Gastroesophageal sphincter (tissue), 4 donors: ENCODE measurements at places on chromosomes 11 and 22.

- ATAC-seq: no peak
These were observed 52.0 kb downstream of the RELT start for GRCh38 chr11:73428227-73428626.

DNA sequence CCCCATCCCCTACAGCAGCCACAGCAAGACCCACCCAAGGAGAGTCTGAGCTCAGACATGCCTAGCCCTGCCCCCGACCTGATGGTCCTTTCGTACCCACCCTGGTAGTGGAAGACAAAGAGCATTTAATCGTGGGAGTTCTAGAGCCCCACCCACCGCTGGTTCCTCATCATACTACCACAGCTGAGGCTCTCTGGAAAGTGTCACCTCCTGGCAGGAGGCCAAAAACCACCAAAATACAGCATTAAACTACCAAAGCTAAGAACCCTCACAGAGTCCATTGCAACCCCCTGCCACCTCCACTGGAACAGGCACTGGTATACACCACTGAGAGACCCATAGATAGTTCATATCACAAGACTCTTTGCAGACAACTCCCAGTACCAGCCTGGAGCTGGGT is 311.1 kb downstream of the TENM4 start:
- no peak for ATAC-seq

GRCh38 chr11:76086743-76087635 is 119.3 kb downstream of the WNT11 start:
- no peak for ATAC-seq

GRCh38 chr11:66321606-66322005 is 4.8 kb upstream of the CD248 start:
- no peak for ATAC-seq

DNA sequence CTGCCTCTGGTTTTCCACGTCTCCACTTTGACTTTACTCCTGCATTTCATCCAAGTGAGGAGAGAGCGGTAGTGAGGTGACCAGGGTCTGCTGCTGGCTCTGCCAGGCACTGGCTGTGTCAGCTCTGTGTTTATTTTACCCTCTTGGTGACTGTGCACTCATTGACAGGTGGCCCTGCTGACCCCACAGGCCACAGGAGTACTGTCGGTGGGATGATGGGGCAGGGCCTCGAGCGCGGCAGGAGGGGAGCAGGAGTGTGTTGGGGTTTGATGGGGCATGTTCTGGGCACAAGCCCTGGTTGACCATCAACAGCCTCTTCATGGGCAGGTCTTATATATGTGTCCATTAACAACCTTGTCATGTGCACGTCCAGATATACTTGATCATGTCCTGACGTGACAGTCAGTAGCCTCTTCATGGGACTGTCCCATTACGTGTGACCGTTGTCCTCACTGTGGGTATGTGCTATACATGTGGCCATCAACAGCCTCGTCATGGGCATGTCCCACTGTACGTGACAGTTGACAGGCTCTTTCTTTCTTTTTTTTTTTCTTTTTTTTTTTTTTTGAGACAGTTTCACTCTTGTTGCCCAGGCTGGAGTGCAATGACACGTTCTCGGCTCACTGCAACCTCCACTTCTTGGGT is 31.4 kb upstream of the ACR start:
- no peak for ATAC-seq

- no peak for ATAC-seq
These were observed 398.1 kb upstream of the API5 start for GRCh38 chr11:42913731-42914130.

DNA sequence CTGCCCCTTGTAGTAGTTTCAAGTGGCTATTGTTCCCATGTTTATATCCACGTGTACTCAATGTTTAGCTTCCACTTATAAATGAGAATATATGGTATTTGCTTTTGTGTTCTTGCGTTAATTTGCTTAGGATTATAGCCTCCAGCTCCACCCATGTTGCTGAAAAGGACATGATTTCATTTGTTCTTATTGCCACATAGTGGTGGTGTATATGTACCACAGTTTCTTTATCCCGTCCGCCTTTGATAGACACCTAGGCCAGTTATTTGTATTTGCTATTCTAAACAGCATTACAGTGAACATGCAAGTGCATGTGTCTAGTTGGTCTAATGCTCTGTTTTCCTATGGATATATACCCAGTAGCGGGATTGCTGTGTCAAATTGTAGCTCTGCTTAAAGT is 6.8 kb downstream of the OR51B2 start:
- no peak for ATAC-seq

DNA sequence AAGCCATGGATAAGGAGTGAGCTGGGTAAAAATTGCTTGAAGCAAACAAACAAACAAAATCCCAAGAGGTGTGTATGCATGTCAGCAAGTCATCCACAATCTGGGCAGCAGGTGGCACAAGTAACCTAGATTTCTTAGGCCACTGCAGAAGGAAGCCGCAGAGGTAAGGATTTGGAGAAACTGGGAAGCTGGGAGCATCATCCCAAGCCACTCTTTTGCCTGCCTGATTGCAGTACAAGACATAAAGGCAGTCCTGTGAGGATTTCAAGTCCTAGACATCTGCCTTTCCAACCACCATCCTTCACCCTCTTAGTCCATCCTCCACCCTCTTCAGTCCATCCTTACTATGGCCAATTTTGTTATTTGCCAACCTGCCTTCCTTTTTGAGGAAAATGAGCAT is 67.2 kb upstream of the BMAL1 start:
- ATAC-seq: peak; percentile 55

- peak; percentile 89 for ATAC-seq
These were observed 4.1 kb downstream of the CD248 start for GRCh38 chr11:66312549-66313320.

GRCh38 chr11:27412192-27412691 is 49.2 kb upstream of the CCDC34 start:
- ATAC-seq: no peak

DNA sequence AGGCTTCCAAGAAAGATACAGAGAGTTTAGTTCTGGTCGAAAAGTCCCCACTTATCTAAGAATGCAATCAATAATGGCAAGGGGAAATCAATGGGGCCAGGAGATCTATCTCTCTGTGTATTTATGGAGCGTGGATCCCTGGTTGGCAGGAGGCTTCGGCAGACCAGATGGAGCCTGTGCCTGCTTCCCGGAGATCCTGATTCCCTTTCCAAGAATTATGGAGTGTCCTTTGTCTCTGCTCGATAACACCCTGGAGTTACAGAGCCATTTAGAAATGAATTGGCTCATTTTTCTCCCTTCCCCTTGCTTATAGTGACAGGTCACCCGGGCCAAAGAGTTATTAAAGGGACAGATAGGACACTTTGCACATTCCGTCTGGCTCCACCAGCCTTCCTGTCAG is 92.4 kb downstream of the ISX start:
- ATAC-seq: no peak

GRCh38 chr11:92837595-92837994 is 131.9 kb upstream of the MTNR1B start:
- no peak for ATAC-seq

- no peak for ATAC-seq
These were observed 8.6 kb upstream of the APOBEC3B start for GRCh38 chr22:38973289-38974169.

DNA sequence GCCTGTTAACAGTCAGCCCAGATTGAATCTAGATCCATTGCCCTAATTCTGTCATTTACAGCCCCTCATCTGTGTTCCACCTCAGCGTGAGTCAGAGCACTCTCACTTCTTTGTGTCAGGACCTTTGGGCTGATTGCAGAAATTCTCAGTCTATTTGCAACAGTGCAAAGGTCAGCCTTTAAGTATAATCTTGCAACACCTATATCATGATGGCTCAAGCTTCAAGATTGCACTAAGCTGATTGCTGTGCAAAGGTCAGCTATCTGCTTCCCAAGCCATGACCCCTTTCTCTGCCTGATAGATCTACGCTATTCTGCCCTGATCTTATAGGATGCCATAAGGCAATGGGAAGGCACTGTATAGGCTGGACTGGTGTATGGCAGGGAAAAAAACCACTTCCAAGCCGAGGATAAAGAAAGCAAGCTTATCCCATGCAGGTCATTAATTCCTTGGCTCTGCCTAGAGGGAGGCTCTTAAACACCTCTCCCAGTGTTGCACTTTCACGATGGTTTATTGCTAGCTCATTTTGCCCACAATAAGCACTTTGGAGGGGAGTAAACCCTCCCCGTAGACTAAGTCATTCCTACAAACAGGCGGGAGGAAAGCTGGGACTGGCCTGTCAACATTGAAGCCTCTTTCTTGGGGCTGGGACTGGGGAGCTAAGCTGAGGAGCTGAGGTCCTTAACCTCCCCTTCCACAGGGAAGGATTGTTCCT is 100.6 kb downstream of the RRAS2 start:
- ATAC-seq: peak; percentile 10

GRCh38 chr22:19516378-19517170 is 7.6 kb downstream of the CLDN5 start:
- ATAC-seq: no peak

DNA sequence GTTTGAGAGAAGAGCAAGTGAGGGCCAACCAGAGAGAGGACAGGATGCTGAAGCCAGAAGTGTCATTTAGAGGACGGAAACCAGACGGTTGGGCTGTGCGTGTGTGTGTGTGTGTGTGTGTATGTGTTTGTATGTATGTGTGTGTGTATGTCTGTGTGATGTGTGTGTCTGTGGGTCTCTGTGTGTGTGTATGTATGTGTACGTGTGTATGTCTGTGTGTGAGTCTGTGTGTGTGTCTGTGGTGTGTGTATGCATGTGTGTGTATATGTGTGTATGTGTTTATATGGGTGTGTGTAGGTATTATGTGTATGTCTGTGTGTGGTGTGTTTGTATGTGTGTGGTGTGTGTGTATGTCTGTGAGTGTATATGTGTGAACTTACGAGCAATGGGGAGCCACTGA is 77.7 kb upstream of the EIF3D start:
- no peak for ATAC-seq

DNA sequence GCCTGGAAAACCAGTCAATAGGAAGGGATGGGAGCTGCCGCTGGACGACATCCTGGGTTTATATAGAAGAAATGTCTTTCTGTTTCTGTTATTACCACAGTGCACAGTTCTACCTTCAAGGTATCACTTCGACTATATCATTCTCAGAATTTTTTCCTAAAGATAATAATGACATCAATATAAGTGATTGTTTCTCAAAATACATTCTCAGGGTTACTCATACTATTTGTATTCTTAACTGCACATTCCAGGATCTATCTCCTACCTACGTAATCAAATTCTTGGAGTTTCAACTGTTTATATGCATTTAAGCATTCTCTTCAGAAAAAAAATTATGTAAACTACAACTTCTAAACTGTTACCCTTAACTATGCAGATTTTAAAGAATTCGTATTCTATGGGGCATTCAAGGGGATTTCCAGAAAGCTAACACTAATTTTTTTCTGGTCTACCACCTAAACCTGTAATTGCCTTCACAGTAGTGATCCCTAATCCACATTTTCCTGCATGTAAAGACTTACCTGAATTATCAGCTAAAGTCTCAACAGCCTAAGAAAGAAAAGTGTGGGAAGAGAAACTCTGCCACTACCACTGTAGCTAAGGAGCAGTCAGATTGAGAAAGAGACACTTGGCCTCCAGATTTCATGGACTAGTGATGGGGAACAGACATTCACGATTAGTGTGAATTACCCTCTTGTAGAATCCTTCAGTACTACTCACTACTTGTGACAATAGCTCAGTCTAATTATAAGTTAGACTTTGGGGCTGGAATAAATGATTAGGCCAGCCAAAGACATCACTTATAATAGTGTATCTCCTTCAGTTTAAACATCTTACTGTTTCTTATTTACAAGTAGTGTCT is at the start of gene OR51B5:
OR51B5 (minus strand) TSS at position 51 of the 862 bp plus-strand sequence; CDS start at position 51, 0 bp downstream.
- no peak for ATAC-seq

GRCh38 chr11:3108183-3108721 is 51.0 kb upstream of the CARS1 start:
- no peak for ATAC-seq

GRCh38 chr11:98549571-98549970 is 471.2 kb upstream of the CNTN5 start:
- ATAC-seq: no peak

DNA sequence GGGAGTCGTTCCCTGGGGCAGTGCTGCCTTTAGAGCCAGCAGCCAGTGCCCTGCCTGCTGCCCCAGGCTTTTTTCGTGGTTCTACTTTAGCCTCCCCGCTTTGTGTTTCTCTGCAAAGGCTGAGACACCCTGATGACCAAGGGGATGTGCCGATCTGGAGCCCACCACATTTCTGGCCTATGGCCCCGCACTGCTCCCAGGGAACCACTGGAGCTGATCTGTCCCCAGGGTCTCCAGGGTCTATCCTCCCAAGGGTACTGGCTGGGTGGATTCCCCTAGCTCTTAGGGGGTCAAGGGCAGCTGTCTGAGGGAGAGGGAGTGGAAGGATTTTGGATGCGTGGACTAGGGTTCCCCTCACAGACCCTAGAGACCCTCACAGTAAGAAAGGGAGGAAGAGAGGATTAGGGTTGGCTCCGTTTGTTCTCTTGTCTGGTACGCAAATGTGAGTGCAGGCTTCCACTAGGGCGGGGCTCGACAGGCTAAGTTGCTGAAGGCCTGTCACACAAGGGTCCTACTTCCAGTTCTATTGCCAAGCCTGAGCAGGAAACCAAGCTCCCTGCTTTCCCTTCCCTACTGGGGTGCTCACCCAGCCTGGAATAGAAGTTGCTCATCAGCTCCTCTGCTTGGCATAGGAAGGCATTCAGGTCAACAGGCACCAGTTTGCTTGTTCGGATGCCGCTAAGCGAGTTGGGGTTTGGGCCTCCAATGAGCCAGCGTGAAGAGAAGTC is 19.3 kb downstream of the TREH start:
- no peak for ATAC-seq

GRCh38 chr11:30879322-30880005 is 293.3 kb upstream of the MPPED2 start:
- ATAC-seq: no peak

DNA sequence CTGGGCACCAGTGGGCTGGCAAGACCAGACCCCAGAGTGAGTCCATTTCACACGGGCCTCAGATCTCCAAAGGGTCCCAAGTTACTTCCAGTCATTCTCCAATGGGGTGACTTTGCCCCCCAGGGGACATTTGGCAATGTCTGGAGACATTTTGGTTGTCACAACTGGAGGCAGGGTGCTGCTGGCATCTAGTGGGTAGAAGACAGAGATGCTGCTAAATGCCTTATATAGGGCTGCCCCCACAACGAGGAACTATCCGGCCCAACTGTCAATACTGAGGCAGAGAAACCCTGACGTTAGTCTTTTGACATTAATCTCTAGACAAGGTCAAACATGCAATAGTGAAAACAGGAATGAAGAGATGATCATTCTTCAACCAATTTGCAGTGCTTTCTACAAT is 6.4 kb downstream of the RTN4RL2 start:
- no peak for ATAC-seq

GRCh38 chr11:45818961-45819605 is 14.1 kb downstream of the SLC35C1 start:
- no peak for ATAC-seq

- ATAC-seq: no peak
These were observed 9.1 kb downstream of the SSH3 start for GRCh38 chr11:67312187-67313021.

- no peak for ATAC-seq
These were observed 16.5 kb upstream of the PAX6 start for GRCh38 chr11:31827455-31828206.
